Stimulated activated CD8-positive, alpha-beta memory T cell treated with anti-CD3 and anti-CD28 coated beads, Interleukin-15, amount 100 ng/mL, for 48 hours (primary cell): ENCODE measurements at places on chromosomes 6 and 20.

DNA sequence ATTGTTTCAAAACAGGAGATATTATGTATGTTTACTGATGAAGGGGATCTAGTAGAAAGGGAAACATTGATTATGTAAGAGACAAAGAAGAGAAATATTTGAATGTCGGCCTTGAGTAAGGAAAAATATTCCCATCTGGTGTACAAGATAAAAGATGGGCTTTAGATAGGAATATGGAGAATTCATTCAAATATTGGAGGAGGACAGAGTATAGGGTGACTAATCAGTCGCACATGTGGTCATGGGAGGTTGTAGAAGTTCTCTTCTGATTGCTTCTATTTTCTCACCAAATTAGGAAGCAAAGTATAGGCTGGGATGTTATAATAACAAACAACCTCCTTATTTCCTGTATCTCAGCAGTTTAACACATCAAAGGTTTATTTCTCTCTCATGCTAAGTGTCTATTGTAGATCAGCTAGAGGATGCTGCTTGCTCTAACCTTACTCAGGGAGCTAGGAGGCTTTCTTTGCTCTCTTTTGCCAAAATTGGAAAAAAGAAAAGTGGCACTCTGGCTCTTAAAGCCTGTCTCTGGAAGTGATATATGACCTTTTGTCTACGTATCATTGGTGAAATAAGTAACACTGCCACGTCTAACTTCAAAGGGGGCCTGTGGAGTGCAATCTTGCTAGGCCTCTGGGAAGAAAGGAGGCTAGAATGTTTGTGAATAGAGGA is 1.2 kb upstream of the HDDC2 start:
- no peak for DNase-seq

GRCh38 chr6:45966797-45967196 is 48.9 kb downstream of the CLIC5 start:
- no peak for DNase-seq

- no peak for DNase-seq
Observed at GRCh38 chr6:77883851-77884250, 231.0 kb downstream of the MEI4 start.

DNA sequence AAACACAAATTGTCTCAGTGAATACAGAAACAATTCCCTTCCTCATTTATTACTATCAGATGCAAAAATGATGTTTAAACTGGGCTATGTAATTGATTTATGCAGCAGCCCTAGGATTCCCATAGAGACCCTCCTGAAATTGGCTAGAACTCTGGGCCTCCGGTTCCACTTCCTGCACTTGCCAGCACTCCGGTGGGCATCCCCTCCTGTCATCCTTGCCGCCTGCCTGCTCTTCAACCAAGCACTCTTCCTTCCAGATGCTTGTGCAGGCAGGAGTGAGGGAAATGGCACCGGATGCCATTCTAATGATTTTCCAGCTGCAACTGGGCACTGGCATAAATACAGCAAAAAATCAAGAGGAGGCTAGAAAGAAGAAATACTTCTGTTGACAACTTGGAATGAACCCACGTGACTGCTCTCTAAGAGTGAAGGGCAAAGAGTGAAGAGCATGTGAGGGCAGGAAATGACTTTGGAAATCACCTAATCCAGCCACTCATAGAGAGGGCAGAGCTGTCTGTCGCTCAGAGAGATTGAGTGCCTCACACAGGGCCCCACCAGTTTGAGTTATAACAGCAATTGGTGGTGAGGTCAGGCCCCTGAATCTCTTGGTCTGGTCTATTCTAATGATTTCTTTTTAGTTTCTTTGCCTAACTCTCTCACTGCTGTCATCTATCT is 3.7 kb upstream of the NEDD9 start:
- no peak for DNase-seq

- DNase-seq, result no peak
Observed at GRCh38 chr6:78462728-78463127, 404.6 kb upstream of the IRAK1BP1 start.

DNA sequence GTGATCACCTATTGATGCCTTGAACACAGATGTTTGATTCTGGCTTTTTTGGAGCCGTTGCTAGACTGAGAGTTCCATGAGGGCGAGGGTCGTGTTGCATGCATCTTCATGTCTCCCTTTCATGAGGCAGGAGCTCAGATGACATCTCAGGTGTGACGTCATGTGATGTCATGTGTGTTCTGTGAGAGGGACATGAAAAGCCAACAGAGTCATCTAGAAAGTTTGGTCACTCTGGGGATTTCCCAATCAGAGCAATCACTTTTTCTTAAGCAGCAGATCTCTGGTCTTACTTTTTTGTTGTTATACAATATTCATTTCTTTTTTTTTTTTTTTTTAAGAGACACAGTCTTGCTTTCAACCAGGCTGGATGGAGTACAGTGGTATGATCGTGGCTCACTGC is 411.8 kb downstream of the PREX1 start:
- DNase-seq, result no peak

- no peak for DNase-seq
Observed at GRCh38 chr6:15993716-15994228, 135.1 kb upstream of the MYLIP start.

DNA sequence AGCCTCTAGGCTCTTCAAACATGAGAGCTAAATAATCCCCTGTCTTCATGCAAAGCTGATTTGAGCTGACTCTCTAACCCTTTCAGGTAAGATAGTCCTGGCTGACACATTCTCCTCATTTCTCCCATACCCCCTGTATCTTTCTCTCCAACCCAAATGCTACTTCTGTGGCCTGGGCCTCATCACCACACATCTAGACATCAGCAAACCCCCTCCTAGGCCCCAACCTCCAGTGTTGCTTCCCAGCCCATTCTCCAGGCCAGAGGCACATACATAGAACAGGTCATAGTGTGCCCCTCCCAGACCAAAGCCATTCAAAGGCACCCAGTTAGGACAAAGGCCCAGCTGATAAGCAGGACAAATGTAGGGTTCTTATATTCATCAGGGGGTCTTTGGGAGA is 84.9 kb downstream of the ANKRD60 start:
- DNase-seq, result no peak

GRCh38 chr6:19691465-19692167 is 145.6 kb upstream of the ID4 start:
- DNase-seq, result no peak

GRCh38 chr20:23079926-23080325 is 6.2 kb downstream of the CD93 start:
- no peak for DNase-seq

DNA sequence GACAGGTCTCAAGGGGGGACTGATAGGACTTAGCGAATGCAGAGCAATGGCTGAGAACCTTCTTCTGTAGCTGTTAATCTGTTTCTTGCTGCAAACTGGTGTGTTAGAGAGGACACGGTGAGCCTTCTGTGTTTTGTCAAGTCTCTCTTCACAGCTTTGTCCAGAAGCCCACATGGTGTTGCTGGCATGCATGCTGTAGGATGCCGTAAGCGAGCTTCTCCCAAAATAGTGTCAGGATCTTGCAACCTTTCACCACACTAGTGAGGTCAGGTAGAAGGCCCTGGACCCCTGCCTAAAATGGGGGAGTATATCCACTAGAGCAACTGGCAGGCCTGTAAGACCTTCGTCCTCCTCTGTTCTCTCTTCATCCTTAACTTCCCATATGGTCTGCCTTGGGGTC is 51.9 kb upstream of the GLP1R start:
- DNase-seq, result no peak

DNA sequence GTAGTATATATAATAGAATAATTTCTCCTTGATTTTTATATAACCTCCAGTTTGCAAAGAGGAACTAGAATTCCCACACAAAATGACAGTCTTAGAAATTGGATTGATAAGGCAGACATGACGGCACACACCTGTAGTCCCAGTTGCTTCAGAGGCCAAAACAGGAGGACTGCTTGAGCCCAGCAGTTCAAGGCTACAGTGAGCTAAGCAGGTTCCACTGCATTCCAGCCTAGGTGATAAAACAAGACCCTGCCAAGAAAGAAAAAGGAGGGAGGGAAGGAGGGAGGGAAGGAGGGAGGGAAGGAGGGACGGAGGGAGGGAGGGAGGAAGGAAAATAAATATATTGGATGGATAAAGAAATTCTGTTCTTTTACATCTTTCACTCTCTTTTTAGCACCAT is 77.6 kb upstream of the SASH1 start:
- DNase-seq, result no peak

DNA sequence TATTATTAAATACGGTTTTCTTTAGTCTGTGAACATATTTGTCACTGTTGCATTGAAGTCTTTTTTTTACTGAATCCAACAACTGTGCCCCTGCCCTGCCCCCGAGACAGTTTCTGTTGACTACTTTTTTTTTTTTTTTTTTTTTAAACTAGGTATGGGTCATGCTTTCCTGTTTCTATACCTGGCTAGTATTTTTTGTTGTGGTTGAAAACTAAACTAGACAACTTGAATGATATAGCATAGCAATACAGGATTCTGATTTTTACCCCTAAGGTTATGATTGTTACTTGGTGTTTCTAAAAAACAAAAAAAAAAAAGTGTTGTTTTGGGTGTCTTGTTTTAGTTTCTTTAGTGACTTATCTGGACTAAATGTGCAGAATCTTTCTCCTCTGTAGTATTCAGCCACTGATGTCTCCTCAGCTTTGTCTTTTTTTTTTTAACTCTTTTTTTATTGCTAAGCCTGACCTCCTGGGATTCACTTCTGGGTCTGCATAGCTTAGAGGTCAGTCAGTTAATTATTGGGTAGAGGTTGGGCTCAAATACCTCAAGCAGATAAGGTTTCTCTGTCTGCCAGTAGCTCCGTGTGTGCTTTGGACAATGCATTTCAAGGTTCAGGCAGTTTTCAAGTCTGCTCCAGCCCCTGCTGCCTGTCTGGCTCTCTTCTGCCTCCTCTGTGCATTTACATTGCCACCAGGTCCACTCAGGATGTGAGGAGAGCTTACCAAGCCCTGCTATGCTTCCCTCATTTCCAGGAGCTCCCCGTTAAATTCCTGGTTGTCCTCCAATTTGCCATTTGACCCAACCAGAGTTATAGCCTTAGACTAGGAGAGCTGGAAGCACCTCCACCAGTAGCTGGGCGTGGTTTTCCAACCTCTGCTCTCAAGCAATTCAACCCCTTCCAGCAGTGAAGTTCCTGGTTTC is 91.4 kb downstream of the SYNDIG1 start:
- DNase-seq, result no peak

GRCh38 chr6:31065556-31065955 is 46.8 kb downstream of the C6orf15 start:
- DNase-seq, result no peak

DNA sequence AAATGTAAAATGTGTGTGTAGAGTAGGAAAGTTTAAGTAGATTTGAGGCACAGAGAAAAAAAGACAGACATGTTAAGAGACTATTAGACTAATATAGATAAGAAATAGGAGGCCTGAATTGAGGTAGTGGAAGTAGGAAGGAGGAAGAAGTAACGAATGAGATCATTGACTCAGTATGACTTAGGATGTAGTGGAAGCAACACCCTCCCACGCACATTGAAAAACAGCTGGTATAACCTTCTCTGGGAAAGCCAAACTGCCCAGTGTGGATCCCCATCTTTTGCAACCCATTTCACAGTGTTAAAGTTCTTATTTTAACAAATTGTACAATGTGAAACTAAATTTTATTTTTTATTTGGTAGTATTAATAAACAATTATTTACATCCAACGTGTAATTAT is 89.1 kb downstream of the GRIK2 start:
- DNase-seq, result no peak

- no peak for DNase-seq
Observed at GRCh38 chr6:68628161-68628560, 6.9 kb upstream of the ADGRB3 start.
